ENCODE measurements at places on chromosomes 2 and 18.

DNA sequence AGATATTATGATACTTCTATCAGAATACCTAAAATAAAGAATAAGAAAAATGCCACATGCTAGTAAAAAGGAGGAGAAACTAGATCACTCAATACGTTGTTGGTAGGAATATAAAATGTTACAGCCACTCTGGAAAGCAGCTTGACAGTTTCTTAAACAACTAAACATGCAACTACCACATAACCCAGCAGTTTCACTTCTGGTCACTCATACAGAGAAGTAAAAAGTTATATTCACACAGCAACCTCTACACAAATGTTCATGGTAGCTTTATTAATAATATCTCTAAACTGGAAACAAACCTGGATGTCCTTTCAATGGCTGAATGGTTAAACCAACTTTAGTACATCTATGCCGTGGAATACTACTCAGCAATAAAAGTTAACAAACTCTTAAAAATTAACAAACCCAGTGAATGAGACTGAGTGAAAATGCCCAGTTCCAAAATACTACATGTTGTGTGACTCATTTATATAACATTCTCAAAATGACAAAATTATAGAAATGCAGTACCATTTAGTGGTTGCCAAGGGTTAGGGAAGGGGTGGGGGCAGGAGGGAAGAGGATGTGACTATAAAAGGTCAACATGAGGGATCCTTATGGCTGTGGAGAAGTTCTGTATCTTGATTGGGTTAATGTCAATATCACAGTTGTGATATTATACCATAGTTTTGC is 124.1 kb downstream of the MMADHC start:
- DNase-seq, result no peak

DNA sequence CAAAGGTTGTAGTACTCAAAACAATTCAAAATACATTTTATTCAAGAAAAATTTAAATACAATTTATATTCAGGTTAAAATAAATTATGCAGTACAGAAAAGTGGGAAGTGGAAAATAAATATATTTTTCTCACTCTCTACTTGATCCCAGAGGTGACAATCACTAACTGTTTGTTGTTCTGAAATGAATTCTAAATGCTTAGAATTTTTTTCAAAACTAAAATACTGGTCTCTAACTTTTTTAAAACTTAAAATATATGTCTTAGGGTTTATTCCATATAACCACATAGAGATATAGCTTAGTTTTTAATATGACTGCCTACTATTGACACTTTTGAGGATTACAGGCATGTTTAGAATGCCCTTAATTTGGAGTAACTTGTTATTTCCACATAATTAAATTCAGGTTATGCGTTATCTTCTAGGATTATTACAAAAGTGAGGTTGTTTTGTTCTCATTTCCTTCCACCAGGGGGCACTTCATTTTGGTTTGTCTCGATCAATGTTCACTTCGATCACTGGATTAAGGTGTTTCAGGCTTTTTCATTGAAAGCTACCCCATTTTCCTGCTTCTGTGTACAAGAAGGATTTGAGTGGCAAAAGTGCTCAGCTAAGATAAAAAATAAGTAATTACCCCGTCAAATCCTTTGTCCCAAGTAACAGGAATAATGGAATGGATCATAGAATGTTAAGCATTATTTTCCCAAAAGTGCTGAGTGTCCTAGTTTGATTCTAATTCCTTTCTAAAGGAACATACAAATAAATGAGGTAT is 27.1 kb upstream of the TFPI start:
- DNase-seq, result peak; percentile 23

DNA sequence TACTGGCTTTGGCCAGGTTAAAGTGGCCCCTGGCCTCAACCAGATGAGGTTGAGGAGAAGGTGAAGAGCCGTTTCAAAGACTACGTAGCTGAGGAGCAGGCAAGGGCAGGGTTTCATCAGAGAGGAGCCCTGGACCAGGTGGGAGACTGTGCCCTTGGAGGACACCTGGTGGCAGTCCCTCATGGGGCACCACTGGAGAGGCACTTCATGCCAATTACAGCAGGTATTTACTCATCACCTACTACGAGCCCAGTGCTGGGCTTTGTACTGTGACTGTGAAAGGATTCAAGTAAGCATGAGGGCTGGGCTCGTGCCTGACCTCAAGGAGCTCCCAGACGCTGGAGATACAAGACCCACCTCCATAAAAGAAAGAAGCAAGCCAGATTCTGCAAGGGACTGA is 37.6 kb downstream of the SMAD7 start:
- DNase-seq, result no peak

DNA sequence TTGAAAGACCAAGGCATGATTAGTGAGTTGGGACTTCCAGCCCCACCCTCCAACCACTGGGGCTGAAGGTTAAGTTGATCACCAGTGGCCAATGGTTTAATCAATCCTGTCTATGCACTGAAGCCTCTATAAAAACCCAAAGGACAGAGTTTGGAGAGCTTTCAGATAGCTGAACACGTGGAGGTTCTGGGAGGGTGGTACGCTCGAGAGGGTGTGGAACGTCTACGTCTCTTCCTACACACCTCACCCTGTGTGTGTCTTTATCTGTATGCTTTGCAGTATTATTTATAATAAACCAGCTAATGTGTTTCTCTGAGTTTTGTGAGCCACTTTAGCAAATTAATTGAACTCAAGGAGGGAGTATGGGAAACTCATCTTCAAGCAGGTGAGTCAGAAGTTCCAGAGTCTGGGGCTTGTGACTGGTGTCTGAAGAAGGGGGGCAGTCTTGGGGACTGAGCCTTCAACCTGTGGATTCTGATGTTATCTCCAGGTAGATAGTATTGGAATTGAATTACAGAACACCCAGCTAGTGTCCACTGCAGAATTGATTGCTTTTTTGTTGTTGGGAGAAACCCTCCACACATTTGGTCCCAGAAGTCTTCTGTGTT is 20.3 kb downstream of the ACTR3 start:
- no peak for DNase-seq

DNA sequence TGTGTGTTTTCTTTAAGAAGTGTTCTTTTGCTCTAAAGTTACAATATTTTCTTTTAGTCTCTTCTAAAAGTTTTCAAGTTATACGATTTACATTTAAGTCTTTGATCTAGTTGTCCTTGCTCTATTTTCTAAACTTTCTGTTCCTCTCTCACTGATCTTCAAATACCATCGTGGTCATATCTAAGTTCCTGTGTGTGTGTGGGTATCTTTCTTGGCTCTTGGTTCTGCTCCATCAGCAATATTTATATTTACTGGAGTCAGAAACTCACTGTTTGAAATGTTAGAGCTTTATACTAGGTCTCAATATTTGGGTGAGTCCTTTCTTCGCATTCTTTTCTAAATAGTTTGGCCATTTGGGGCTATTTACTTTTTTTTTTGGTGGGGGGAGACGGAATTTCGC is 77.3 kb downstream of the COPS8 start:
- no peak for DNase-seq

GRCh38 chr2:118983133-118983532 is 41.1 kb downstream of the MARCO start:
- DNase-seq, result no peak

DNA sequence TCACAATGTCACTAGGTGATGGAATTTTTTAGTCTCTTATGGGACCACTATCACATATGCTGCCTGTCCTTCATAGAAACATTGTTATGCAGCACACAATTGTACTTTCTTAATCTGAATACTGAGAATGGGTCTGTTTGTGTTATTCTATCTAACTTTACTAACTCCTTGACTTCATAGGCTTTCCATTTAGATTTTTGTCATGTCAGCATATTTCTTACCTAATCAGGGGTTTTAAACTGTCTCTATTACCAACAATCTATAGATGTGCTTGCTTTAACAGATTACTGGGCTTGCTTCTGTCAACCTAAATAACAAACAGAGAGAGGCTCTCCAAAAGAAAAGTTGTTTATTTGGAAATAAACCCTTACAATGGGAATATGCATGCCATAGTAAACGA is 289.6 kb upstream of the ZNF804A start:
- no peak for DNase-seq

GRCh38 chr18:79071503-79072210 is 2.5 kb downstream of the ATP9B start:
- DNase-seq, result no peak

GRCh38 chr2:3483986-3484960 is 35.1 kb downstream of the ADI1 start:
- no peak for DNase-seq

- DNase-seq, result no peak
Observed at GRCh38 chr18:6521803-6522418, 107.2 kb upstream of the L3MBTL4 start.

DNA sequence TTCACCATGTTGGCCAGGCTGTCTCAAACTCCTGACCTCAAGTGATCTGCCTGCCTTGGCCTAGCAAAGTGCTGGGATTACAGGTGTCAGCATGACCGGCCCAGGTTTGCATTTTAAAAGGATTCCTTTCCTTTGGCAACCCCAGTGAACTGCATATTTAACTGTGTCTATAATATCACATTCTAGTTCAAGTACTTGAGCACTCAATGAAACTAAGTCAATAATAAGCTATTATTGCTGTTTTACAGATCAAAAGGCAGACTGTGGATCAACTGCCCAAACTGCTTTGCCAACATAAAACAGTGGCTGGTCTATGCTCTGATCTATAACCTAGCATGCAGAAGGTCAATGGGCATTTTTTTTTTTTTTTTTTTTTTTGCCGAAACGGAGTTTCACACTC is 144.5 kb downstream of the USP34 start:
- DNase-seq, result no peak

DNA sequence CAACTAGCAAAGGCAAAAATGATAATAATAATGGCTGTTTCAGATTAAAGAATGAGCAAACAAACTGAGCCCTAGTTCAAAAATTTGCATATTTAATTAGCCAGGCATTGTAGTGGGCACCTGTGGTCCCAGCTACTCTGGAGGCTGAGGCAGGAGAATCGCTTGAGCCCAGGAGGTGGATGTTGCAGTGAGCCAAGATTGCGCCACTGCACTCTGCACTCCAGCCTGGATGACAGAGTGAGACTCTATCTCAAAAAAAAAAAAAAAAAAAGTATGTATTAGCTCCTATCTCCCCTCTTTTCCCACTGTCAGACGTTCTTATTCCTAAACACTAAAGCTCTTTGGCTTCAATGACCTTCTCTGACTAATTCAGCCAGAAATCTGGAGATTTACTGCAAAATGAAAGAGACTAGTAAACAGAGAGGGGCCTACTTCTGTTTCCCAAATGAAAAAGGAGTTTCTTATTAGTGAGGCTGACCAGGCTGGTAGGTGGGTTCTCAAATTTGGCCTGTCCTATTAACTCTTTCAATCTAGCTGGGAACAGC is 3.9 kb upstream of the SRBD1 start:
- no peak for DNase-seq

DNA sequence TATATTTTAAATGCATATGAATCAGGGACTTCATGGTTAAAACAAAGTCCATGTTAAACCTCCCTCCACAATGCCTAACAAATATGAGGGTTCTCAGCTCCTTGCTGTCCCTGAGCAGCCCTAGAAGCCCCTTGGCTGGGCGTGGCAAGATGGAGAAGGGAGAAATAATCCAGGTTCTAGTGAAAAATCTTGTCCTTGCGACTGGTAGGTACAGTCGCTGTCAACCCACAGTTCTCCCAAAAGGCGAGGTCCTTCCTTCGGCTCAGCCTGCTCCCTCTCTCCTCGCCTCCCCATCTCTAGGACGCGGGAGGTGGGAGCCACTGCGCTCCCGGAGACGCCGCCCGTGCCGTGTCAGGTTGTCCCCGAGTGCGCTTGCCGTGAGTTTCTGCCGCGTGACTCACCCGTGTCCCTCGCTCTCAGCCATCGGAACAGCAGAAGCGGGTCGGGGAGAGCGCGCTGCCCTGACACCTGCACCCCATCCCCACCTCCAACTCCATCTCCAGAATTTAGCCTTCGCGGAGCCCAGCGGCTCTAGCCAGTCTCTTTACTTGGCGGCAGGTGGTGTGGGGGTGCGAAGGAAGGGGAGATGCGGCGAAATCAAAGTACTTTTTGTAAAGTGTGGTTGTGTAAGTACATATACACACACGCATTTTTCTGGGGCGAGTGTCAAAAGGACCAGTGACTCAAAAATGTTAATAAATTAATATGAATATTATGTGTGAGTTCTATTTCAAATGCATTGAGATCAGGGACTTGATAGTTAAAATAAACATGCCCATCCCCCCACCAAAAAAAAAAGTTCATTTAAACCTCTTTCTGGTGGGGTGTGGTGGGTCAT is 65.1 kb upstream of the TMEM17 start:
- DNase-seq, result no peak

DNA sequence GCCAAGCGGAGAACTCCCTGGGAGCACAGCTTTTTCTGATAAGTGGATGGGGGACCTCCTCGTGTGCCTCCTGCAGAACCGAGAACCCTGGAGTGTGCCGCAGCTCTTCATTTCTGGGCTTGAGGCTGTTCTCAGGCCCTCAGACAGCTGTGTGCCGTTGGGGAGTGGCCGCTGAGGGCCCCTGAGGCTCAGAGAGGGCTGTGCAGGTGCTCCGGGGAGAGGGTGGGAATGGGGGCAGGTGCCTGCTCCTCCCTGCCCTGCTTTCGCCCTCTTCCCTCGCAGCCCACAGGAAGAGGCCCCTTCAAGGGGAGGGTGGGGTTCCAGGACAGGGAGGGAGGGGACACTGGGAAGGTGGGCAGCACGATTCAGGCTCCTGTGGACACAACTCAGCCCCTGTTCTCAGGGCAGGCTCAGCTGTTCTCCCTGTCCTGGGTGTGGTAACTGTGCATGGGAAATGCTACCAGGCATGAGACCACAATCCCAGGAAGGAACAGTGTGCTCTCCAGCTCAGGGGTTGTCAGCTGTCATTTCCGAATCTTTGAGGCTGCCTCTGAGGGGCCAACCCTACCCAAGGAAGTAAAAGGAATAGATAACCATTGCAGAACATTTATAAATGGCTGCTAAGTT is 11.3 kb downstream of the LCT start:
- no peak for DNase-seq

DNA sequence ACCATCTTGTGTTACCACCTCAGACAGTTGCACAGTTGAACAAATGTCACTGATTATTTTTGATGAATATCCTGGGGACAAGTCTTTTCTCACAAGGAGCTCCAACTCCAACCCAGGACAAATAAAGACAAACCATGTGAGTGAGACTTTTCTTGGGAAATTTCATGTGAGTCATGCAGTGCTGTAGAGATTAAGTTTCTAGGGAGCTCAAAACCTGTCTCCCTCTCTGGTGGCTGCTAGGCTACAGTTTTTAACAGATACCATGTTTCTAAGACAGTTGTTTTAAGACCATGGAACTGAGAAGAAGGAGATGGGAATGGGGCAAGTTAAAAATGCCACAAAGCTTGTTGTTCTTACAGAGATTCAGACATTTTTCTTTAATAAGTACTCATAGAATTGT is 255.5 kb downstream of the RIT2 start:
- DNase-seq, result no peak

- no peak for DNase-seq
Observed at GRCh38 chr2:11566383-11566782, 32.5 kb downstream of the GREB1 start.

- DNase-seq, result no peak
Observed at GRCh38 chr18:78730546-78730945, 249.1 kb upstream of the SALL3 start.

DNA sequence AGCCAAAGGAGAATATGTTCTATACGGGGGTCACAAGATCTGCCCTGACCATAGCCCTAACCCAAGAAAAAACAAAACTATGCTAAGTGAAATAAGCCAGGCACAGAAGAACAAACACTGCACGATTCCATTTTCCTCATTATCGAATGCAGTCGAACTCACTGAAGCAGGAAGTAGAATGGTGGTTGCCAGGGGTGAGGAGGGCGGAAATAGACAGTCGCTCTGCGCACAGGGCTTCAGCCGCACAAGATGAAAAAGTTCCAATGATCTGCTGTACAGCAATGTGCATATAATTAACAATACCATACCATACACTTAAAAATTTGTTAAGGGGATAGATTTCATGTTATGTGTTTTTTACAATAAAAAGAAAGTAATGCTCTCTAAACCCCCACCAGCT is 257.7 kb downstream of the TXNL1 start:
- DNase-seq, result no peak
